ENCODE measurements at places on chromosomes 16 and 17.

- H3K27ac ChIP-seq: no peak overlapping the region
- peaks cover 5% of the 10 kb centered on the region for H3K4me1 ChIP-seq
- no peaks in the 10 kb centered on the region for H3K36me3 ChIP-seq
- H3K4me3 ChIP-seq: peak overlapping the region; percentile 16
These were observed 667 bp upstream of the KIF19 start for GRCh38 chr17:74325376-74325742.

- H3K4me3 ChIP-seq: no peak overlapping the region
- H3K27ac ChIP-seq: no peak overlapping the region
- peaks cover 21% of the 10 kb centered on the region for H3K36me3 ChIP-seq
These were observed 528 bp downstream of the PER1 start for GRCh38 chr17:8151641-8152111.

DNA sequence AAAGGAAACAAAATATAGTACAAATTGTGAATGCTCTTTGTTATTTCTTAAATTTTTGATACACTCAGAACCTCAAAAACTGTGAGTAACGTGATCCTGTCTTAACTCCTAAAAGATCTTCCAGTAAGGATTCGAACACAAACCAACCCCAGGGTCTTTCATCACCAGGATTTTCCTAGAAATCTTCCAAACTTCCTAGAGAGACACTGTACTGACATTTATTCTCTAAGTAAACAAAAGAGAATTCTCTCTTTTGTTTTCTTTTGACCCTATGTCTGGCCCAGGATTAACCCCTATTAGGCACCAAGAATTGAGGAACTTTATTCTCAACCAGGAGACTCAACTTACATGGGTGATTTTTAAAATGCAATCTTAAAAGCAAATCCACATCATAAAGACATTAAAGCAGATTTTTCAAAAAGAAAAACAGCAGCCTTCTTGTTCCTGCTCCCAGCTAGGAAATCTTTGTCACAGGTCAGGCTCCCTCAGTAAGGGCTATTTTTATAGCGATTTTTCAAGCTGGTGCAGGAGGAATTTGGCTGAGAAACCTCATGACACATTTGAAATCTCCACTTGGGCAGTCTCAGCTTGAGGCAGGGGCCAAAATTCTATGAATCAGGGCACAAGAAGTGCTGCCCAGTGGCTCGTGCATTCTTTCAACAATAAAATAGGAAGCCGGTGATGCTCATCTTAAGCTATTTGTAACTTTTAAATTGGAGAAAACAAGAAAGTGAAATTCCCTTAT, 6.2 kb upstream of the SMG1 start:
- H3K27ac ChIP-seq: peak overlapping the region; percentile 81
- DNase-seq: no peak
- H3K4me3 ChIP-seq: peak overlapping the region; percentile 18
- peaks cover under 1% of the 10 kb centered on the region for H3K36me3 ChIP-seq
- peaks cover under 1% of the 10 kb centered on the region for H3K27me3 ChIP-seq
- peaks cover 21% of the 10 kb centered on the region for H3K4me1 ChIP-seq

- no peaks in the 10 kb centered on the region for H3K27me3 ChIP-seq
- H3K4me1 ChIP-seq: peaks cover 22% of the 10 kb centered on the region
- no peaks in the 10 kb centered on the region for H3K36me3 ChIP-seq
- H3K4me3 ChIP-seq: peak overlapping the region; percentile 16
- H3K27ac ChIP-seq: peak overlapping the region; percentile 89
These were observed 8.2 kb downstream of the RHBDF2 start for GRCh38 chr17:76492989-76493501.

DNA sequence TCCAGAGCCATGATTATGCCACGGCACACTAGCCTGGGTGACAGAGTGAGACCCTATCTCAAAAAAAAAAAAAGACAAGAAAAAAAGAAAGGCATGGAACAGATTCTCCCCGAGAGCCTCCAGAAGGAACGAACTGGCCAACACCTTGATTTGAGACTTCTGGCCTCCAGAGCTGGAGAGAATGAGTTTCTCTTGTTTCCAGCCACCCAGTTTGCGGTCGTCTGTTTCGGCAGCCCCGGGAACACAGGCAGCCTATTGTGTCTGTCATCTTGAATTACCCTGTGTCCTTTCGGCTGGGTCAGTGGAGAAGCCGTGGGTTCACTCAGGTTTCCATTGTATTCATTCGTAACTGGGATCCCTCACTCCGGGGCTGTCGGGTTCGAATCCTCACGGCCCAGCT, 83.9 kb downstream of the RPA1 start:
- no peak overlapping the region for H3K4me3 ChIP-seq
- peaks cover 54% of the 10 kb centered on the region for H3K27me3 ChIP-seq
- H3K27ac ChIP-seq: no peak overlapping the region
- H3K36me3 ChIP-seq: no peaks in the 10 kb centered on the region
- DNase-seq: no peak

- DNase-seq: no peak
- H3K4me1 ChIP-seq: peaks cover 5% of the 10 kb centered on the region
- H3K27ac ChIP-seq: no peak overlapping the region
These were observed 26.0 kb upstream of the NUDT16L1 start for GRCh38 chr16:4667203-4667963.

GRCh38 chr17:56917559-56918296, 3.9 kb upstream of the TRIM25 start:
- no peaks in the 10 kb centered on the region for H3K36me3 ChIP-seq
- H3K4me3 ChIP-seq: no peak overlapping the region
- H3K27ac ChIP-seq: peak overlapping the region; percentile 37
- DNase-seq: no peak
- H3K27me3 ChIP-seq: no peaks in the 10 kb centered on the region

DNA sequence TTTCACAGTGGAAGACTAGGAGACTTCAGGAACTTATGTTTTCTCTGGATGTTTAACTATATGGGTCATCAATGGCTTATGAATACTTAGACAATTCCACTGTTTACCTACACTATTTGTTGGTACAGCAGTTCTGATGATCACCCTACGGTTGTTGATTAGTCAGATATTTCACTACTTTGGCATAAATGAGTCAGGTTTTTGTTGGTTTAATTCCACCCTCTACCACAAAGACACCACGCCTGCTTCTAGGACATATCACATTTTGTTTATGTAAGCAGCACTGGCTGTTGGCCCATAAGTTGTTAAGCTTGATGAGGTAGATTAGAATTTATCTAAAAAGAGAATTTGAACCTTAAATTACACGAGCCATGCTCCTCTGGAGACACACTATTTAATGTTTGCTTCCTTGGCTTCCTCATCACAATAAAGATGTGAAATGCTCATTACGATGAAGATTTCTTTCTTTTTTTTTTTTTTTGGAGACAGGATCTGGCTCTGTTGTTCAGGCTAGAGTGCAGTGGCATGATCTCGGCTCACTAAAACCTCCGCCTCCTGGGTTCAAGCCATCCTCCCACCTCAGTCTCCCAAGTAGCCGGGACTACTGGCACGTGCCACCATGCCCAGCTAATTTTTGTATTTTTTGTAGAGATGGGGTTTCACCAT, 4.3 kb downstream of the GDE1 start:
- H3K27me3 ChIP-seq: no peaks in the 10 kb centered on the region
- H3K4me3 ChIP-seq: no peak overlapping the region
- no peak for DNase-seq
- H3K4me1 ChIP-seq: peaks cover 40% of the 10 kb centered on the region

- peaks cover 5% of the 10 kb centered on the region for H3K36me3 ChIP-seq
- H3K4me1 ChIP-seq: peaks cover 19% of the 10 kb centered on the region
- H3K27me3 ChIP-seq: no peaks in the 10 kb centered on the region
- no peak overlapping the region for H3K4me3 ChIP-seq
- H3K27ac ChIP-seq: no peak overlapping the region
These were observed 2.7 kb upstream of the LIMD2 start for GRCh38 chr17:63702721-63703015.

GRCh38 chr17:40945414-40945813, 8.0 kb upstream of the KRT23 start:
- no peaks in the 10 kb centered on the region for H3K4me1 ChIP-seq
- no peak overlapping the region for H3K4me3 ChIP-seq
- peaks cover 10% of the 10 kb centered on the region for H3K27me3 ChIP-seq
- DNase-seq: no peak

DNA sequence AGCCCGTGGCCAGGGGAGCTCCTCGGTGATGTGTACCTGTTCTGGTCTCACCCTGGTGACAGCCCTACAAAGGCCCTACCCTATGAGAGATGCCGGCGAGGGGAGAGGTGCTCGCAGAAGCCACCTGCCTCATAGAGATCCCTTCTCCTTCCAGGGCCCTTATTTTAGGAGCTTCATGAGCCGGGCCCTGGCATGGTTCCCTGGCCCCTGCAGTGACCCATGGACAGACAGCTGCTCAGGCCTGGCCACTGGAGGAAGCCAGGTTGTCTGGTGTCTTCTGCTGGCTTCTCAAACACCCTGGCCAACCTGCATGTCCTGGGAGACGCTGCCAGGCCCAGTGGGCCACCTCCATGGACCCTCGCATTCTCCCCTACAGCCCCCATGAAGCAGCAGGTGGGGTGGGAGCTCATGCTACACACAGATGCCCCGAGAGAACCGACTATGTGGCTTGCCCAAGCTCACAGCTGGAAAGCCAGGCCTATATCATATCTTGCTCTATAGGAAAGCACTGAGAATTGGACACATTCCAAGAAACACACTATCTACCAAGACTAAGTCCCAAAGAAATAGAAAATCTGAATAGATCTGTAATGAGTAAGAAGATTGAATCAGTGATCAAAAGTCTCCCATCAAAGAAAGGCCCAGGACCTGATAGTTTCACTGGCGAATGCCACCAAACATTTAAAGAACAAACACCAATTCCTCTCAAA, 7.2 kb upstream of the AATK start:
- H3K27me3 ChIP-seq: no peaks in the 10 kb centered on the region
- H3K36me3 ChIP-seq: peaks cover 1% of the 10 kb centered on the region
- H3K4me1 ChIP-seq: peaks cover 7% of the 10 kb centered on the region
- DNase-seq: no peak
- H3K27ac ChIP-seq: no peak overlapping the region
- no peak overlapping the region for H3K4me3 ChIP-seq

DNA sequence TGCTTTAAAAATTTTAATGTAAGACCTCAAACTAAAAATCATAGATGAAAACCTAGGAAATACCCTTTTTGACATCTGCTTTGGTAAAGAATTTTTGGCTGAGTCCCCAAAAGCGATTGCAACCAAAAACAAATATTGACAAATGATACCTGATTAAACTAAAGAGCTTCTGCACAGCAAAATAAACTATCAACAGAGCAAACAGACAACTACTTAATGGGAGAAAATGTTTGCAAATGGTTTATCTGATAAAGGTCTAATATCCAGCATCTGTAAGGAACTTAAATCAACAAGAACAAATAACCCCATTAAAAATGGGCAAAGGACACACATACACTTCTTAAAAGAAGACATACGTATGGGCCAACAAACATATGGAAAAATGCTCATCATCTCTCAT, 242.5 kb downstream of the BCAS3 start:
- DNase-seq: no peak
- no peak overlapping the region for H3K27ac ChIP-seq
- no peak overlapping the region for H3K4me3 ChIP-seq
- no peaks in the 10 kb centered on the region for H3K4me1 ChIP-seq

- H3K4me1 ChIP-seq: peaks cover 6% of the 10 kb centered on the region
- peaks cover 6% of the 10 kb centered on the region for H3K36me3 ChIP-seq
- no peak for DNase-seq
- no peaks in the 10 kb centered on the region for H3K27me3 ChIP-seq
- H3K27ac ChIP-seq: peak overlapping the region; percentile 61
These were observed 2.9 kb upstream of the ATP2A1 start for GRCh38 chr16:28875134-28876018.

DNA sequence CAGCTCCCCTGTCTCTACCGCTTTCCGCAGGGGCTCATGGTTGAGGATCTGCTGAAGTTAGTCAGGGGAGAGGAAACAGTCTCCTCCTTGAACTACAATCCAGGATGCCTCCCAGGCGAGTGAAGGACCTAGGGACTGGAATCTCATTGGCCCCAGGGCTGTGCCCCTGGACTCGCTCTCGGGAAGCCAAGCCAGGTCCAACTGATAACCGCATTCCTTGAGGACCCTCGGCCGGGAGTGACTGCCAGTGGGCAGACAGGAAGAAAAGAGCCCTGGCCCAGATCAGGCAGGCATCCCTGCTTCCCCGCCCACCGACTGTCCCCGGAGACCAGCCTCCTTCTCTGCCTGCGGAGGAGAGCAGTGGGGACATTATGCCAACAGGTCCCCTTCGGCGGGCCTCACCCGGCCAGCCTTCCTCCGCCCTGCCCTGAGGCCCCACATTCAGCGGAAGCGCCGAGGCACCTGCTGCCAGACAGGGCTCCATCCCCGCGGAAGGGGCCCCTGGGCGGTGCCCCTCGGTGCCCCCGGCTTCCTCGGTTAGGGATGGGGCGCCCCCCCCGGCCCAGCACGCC, 776 bp downstream of the LRRC75A start:
- H3K4me3 ChIP-seq: peak overlapping the region; percentile 64
- H3K27ac ChIP-seq: no peak overlapping the region
- no peak for DNase-seq

- peaks cover 47% of the 10 kb centered on the region for H3K4me1 ChIP-seq
- H3K27me3 ChIP-seq: no peaks in the 10 kb centered on the region
- H3K36me3 ChIP-seq: peaks cover 12% of the 10 kb centered on the region
- DNase-seq: no peak
These were observed at the start of gene CNTNAP1 for GRCh38 chr17:42681976-42682721. Gene CNTNAP1 (plus strand): TSS chr17:42682531. CDS start chr17:42682830, 299 bp downstream.

- H3K4me3 ChIP-seq: peak overlapping the region; percentile 44
- H3K4me1 ChIP-seq: peaks cover 14% of the 10 kb centered on the region
- no peaks in the 10 kb centered on the region for H3K36me3 ChIP-seq
- peaks cover 74% of the 10 kb centered on the region for H3K27me3 ChIP-seq
These were observed 32.9 kb downstream of the SRCIN1 start for GRCh38 chr17:38572669-38573365.

DNA sequence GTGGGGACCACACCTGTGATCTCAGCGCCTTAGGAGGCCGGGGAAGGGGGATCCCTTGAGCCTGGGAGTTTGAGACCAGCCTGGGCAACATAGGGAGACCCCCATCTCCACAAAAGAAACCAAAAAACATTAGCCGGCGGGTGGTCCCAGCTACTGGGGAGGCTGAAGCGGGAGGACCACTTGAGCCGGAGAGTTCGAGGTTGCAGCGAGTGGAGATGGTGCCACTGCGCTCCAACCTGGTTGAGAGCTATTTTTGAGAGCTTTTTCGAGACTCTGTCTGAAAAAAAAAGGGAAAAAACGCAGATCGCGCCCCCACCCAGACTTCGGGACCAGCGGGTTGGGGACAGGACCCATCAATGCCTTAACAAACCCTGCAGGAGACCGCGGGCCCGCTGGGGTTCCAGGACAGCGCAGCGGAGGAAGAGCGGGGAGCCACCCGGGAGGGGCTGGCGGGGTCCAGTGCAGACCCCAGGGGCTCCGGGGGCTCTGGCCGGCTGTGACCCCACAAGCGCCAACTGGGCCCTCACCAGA, 762 bp upstream of the BAIAP3 start:
- peaks cover 4% of the 10 kb centered on the region for H3K4me1 ChIP-seq
- H3K36me3 ChIP-seq: no peaks in the 10 kb centered on the region
- peak overlapping the region; percentile 35 for H3K4me3 ChIP-seq
- no peak overlapping the region for H3K27ac ChIP-seq
- peaks cover 26% of the 10 kb centered on the region for H3K27me3 ChIP-seq

GRCh38 chr16:66906916-66907836, 11.5 kb downstream of the CDH16 start:
- peaks cover 28% of the 10 kb centered on the region for H3K4me1 ChIP-seq
- peaks cover 6% of the 10 kb centered on the region for H3K27me3 ChIP-seq
- peak; percentile 65 for DNase-seq
- H3K27ac ChIP-seq: no peak overlapping the region
- no peak overlapping the region for H3K4me3 ChIP-seq

GRCh38 chr17:77107506-77108433, 33.0 kb upstream of the SEC14L1 start:
- no peaks in the 10 kb centered on the region for H3K36me3 ChIP-seq
- H3K27me3 ChIP-seq: no peaks in the 10 kb centered on the region
- no peak overlapping the region for H3K4me3 ChIP-seq
- DNase-seq: no peak
- no peak overlapping the region for H3K27ac ChIP-seq

- DNase-seq: no peak
- H3K27me3 ChIP-seq: no peaks in the 10 kb centered on the region
- H3K4me3 ChIP-seq: no peak overlapping the region
These were observed 77.6 kb upstream of the HLF start for GRCh38 chr17:55186937-55187770.
